Activated naive CD8-positive, alpha-beta T cell treated with anti-CD3 and anti-CD28 coated beads, Interleukin-2, amount 50 U/mL, for 24 hours (primary cell): ENCODE measurements at places on chromosomes 2 and 18.

GRCh38 chr2:234690569-234691213 is 193.8 kb upstream of the ARL4C start:
- DNase-seq: no peak
- peaks cover 15% of the 10 kb centered on the region for H3K27me3 ChIP-seq
- H3K4me1 ChIP-seq: peaks cover 16% of the 10 kb centered on the region
- no peak overlapping the region for H3K27ac ChIP-seq

DNA sequence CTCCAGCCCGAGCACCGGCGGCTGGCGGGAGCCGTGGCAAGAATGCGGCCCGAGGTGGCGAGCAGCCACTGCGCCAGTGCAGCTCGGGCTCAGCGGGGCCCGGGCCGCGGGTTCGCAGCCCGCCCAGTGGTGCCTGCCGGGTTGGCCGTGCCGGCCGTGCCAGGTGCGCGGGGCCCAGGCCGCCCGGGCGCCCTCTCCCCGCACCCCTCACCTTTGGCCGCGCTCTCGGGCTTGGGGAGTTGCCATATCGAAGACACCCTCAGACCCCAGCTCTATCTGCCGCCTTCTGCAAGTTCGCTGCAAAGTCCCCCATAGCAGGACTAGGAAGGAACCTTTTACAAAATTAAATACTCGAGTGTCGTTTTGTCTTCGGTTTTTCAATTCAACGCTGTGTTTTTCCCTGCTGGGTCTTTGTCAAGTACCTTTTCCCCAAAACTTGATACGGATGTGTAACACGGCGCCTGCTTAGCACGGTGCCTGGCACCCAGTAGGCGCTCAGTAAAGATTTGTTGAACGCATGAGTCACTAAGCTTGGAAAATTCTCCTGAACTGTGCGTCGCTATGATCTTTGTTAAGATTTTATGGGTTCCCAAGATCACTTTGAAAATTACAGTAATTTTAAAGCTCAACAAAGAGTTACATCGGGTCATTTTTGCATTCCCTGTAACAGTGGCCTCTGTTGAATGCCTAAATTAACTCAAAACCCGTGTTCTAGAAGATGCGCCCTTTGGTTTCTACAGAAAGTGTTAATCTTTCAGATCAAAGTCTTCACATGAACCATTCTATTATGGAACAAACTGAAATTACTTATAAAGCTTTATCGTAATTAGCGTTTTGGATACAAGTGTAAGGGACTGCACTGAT is 750 bp downstream of the STRADB start:
- no peak for DNase-seq
- H3K27ac ChIP-seq: peak overlapping the region; percentile 81
- no peaks in the 10 kb centered on the region for H3K27me3 ChIP-seq
- H3K4me3 ChIP-seq: peak overlapping the region; percentile 86
- H3K4me1 ChIP-seq: peaks cover 50% of the 10 kb centered on the region

DNA sequence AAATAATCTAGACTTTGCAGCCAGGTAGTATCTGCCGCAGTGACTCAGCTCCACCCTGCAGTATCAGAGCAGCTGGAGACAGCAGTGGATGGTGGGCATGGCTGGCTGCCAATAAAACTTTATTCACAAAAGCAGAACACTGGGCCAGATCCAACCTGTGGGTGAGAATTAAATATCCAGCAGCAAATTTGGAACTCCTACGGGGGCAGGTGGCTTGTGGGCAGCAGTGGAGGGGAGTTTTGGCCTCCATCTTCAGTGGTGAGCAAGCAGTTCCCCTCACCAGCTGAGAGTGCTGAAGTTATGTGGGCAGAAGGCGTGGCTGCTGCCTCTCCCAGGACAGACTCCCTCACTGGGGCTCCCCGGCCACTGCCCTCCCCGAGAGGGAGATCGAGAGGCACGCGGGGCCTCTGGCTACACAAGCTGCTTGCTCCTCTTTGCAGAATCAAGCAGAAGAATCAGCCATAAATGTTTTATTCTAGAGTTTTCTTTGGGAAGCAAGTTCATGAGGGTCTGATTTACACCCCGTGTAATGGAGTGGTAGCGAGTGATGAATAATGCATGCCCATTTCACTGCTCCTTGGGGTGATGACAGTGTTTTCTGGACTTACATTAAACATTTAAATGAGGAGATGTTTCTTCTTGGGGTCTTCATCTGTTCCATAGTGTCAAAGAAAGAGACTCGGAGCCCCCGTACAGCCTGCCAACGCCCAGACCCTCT is 204.3 kb downstream of the SEPTIN10 start:
- peaks cover 3% of the 10 kb centered on the region for H3K4me1 ChIP-seq
- no peaks in the 10 kb centered on the region for H3K36me3 ChIP-seq
- H3K27me3 ChIP-seq: no peaks in the 10 kb centered on the region
- no peak overlapping the region for H3K4me3 ChIP-seq
- no peak overlapping the region for H3K27ac ChIP-seq

DNA sequence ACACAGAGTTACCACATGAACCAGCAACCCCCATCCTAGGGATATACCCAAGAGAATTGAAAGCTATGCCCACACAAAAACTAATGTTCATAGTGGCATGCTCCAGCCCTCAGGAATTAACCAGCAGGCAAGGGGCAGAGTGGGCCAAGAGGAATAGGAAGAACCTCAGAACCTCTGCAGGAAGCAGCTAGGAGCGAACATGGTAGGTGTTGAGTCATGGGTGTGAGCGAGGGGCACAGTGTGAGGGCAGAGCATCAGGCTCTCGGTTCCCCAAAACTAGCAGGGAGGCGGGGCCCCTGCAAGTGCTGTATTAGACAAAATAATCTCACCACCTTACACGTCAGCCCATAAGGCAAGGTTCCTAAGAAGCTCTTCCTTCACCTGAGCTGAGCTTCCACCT is 5.6 kb upstream of the RUFY4 start:
- no peak overlapping the region for H3K4me3 ChIP-seq
- peaks cover 13% of the 10 kb centered on the region for H3K27me3 ChIP-seq
- DNase-seq: no peak

DNA sequence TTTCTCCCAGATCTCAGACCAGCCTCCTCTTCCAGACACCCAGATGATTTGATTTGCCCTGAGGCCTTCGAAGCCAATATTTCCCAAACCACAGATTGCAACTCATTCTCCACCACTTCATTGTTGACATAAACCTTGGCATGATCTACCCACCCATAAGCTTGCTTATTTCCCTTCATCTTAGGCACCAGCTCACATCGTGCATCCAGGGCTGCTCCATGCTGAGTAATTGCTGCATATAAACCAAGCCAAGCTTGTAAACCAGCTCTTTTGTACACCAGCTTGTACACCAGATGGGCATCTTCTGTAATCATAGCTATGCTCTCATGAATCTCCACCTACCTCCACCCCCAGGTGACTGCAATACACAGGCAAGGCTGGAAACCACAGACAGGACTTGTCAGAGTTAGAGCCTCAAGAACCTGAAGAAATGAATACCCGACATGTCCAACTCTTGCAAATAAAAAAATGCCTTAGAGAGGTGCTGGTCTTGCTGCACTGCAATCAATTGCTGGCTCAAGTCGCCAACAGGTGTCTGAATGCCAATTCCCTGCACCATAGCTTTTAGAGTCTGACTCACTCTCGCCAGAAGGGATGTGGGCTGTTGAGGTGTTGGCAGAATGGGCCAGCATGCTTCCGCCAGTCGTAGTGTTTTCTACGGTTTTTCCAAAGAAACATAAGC is 31.5 kb downstream of the TRABD2A start:
- H3K27me3 ChIP-seq: no peaks in the 10 kb centered on the region
- no peak for DNase-seq
- peaks cover 90% of the 10 kb centered on the region for H3K4me1 ChIP-seq
- peaks cover 34% of the 10 kb centered on the region for H3K36me3 ChIP-seq
- peak overlapping the region; percentile 51 for H3K4me3 ChIP-seq
- peak overlapping the region; percentile 86 for H3K27ac ChIP-seq

DNA sequence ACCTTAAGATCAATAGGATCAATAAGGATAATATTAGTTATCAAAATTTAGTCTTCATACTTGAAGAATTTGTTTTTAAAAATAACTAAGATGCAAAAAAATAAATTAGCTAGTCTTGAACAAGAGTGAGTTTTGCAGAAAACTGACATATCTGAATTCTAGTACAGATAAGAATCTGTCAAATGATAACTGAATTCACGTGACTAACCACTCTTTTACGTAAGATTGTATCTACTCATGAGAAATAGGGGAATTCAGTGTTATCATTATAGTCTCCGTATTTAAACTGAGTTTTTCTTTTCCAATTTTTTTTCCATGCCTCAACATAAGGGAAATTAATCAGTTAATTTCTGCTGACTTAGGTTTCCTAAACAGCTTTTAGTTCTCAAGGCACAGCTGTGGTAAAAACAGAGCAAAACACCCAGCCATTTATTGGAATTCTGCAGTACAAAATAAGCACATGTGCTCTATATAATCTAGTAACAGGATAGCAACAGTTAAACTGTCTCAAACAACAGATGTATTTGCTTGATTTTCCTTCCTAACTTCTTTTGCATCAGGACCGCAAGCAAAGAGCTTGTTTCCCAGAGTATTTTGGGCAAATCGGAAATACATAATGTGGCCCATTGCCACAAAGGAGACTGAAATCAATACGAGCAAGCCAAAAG is 19.1 kb downstream of the SLC40A1 start:
- H3K4me3 ChIP-seq: no peak overlapping the region
- no peak overlapping the region for H3K27ac ChIP-seq
- H3K4me1 ChIP-seq: peaks cover 9% of the 10 kb centered on the region
- no peak for DNase-seq
- H3K36me3 ChIP-seq: peaks cover 4% of the 10 kb centered on the region
- H3K27me3 ChIP-seq: no peaks in the 10 kb centered on the region

DNA sequence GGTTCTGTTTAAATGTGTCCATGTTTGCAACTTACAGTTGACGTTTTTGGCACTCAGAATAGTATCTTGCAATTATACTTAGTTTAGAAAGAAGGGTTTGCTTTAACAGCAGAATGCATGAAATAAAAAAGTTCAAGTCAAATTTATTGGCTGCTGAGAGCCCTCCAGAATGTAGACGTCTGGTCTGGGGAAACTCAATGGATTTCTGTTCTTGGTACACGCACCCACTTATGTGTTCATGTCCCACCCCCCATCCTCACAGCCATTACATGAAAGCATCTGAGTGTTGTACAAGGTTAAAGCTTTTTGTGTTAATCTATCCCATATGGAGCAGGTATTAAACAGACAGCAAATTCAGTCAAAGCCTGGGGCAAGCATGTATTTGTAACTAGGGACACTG is 219.5 kb downstream of the SOX11 start:
- H3K36me3 ChIP-seq: no peaks in the 10 kb centered on the region
- DNase-seq: no peak
- H3K4me1 ChIP-seq: no peaks in the 10 kb centered on the region

- H3K4me1 ChIP-seq: no peaks in the 10 kb centered on the region
- no peak overlapping the region for H3K4me3 ChIP-seq
- H3K27ac ChIP-seq: no peak overlapping the region
- DNase-seq: no peak
- no peaks in the 10 kb centered on the region for H3K36me3 ChIP-seq
These were observed 347.4 kb downstream of the PARD3B start for GRCh38 chr2:204892506-204893255.

- H3K4me3 ChIP-seq: peak overlapping the region; percentile 8
- H3K4me1 ChIP-seq: peaks cover 60% of the 10 kb centered on the region
- no peak for DNase-seq
- peaks cover 6% of the 10 kb centered on the region for H3K27me3 ChIP-seq
These were observed 74.4 kb downstream of the MAP3K20 start for GRCh38 chr2:173150087-173150486.
